ENCODE measurements at places on chromosomes 3 and 15. TPM values are rescaled to one million over a fixed set of nuclear protein-coding genes. Genes with fewer than 3 reads are reported as not detected.

GRCh38 chr3:171213178-171213577 is 186.7 kb upstream of the SLC2A2 start:
- H3K4me1 ChIP-seq, result no peaks in the 10 kb centered on the region
- H3K4me3 ChIP-seq, result no peak overlapping the region
- no peak for DNase-seq
- H3K27ac ChIP-seq, result no peak overlapping the region
- no peaks in the 10 kb centered on the region for H3K27me3 ChIP-seq

GRCh38 chr3:12957339-12957738 is 115.9 kb downstream of the IQSEC1 start:
- no peak overlapping the region for H3K4me3 ChIP-seq
- no peak for DNase-seq

The ABTB1 gene
- 20.1 TPM for total RNA-seq

The LOXL1 gene
- total RNA-seq, result 42.0 TPM

GRCh38 chr3:50737193-50737905 is 62.6 kb downstream of the DOCK3 start:
- no peak overlapping the region for H3K27ac ChIP-seq
- no peaks in the 10 kb centered on the region for H3K27me3 ChIP-seq
- H3K36me3 ChIP-seq, result no peaks in the 10 kb centered on the region
- no peaks in the 10 kb centered on the region for H3K4me1 ChIP-seq
- no peak for DNase-seq
- no peak overlapping the region for H3K4me3 ChIP-seq

- no peaks in the 10 kb centered on the region for H3K36me3 ChIP-seq
- DNase-seq, result no peak
- H3K4me1 ChIP-seq, result no peaks in the 10 kb centered on the region
- no peak overlapping the region for H3K27ac ChIP-seq
Observed at GRCh38 chr3:133115176-133115575, 77.0 kb downstream of the TMEM108 start.

- no peaks in the 10 kb centered on the region for H3K4me1 ChIP-seq
- H3K36me3 ChIP-seq, result no peaks in the 10 kb centered on the region
- peaks cover 2% of the 10 kb centered on the region for H3K27me3 ChIP-seq
- H3K4me3 ChIP-seq, result no peak overlapping the region
- DNase-seq, result no peak
Observed at GRCh38 chr15:28017423-28017924, 81.6 kb downstream of the OCA2 start.

The GOLGA6L7 gene
- not detected for total RNA-seq

The GOLGA6L10 gene
- total RNA-seq, result 0.29 TPM

The CORO2B gene
- total RNA-seq, result 18.2 TPM

DNA sequence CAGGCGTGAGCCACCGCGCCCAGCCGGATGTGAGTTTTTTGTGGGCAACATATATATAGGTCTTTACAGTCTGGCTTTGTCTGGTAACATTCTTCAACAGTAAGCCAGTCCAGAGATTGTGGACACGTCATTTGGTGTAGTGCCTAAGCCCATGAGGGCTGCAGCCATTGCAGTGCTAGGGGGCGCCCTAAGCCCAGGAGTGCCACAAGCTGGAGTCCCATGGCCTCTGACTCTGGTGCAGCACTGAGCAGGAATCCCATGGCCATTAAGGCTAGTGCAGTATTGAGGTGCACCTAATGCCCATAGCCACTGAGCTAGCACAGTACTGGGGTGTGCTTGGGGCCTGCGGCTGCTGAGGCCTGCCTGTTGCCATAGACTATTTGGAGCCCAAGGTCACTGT is 136.4 kb upstream of the NDN start:
- DNase-seq, result no peak
- no peak overlapping the region for H3K4me3 ChIP-seq
- no peaks in the 10 kb centered on the region for H3K4me1 ChIP-seq

The FAM43A gene
- 15.1 TPM for total RNA-seq

DNA sequence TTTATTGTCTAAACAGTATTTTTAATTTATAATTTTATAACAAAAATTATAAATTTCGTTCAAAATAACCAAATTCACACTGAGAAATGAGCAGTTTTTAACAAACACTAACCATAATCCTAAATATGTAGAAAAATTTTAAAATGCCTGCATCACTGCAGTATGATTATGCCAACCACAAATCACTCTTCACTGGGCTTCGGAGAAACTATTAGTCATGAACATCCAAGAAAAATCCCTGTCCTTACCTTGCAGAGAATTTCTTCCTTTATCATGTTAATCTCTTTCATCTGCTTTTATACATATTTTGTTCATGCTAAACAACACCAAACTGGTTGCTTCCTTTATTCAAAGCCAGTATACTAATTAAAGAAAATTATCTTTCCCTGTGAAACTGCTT is 511.0 kb upstream of the ALCAM start:
- DNase-seq, result no peak
- no peaks in the 10 kb centered on the region for H3K27me3 ChIP-seq
- H3K36me3 ChIP-seq, result no peaks in the 10 kb centered on the region
- H3K4me3 ChIP-seq, result no peak overlapping the region

DNA sequence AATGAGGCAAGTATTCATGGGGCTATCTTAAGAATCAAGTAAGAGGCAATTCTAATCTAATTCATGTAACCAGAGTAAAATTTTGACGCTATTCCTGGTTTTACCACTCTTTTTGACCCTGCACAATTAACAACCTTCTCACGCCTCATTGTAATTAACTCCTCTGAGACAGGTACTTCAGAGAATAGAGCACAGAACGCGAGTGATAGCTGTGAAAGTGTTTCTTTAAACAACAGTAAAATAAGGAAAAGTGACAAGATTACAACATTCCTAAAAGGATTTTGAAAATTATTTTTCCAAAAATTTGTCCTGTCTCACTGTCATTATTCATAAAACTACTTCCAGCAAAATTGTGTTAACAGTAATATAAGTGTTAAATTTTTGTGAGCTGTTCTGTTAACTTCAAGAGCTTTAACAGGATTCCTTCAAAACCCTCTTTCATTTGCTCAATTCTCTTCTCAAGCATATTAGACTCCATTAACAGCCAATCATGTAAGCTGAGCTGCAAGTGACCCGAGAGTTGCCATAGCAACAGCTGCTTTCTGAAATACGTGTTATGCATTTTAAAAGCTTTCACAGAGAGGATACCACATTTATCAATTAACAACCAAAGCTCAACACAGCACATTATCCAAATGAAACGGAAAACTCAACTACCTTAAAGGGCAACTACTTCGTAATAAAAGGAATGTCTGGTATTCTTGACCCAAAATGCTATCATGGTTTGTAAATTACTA is 93.1 kb downstream of the STAG1 start:
- no peaks in the 10 kb centered on the region for H3K4me1 ChIP-seq
- no peak for DNase-seq
- H3K36me3 ChIP-seq, result no peaks in the 10 kb centered on the region
- no peak overlapping the region for H3K27ac ChIP-seq
- H3K4me3 ChIP-seq, result no peak overlapping the region

GRCh38 chr3:177150970-177151627 is 46.2 kb downstream of the TBL1XR1 start:
- no peak overlapping the region for H3K27ac ChIP-seq
- no peak overlapping the region for H3K4me3 ChIP-seq
- no peak for DNase-seq
- no peaks in the 10 kb centered on the region for H3K4me1 ChIP-seq

GRCh38 chr15:91886878-91887277 is 33.4 kb downstream of the SLCO3A1 start:
- no peaks in the 10 kb centered on the region for H3K27me3 ChIP-seq
- no peak overlapping the region for H3K4me3 ChIP-seq
- DNase-seq, result no peak

- H3K27me3 ChIP-seq, result no peaks in the 10 kb centered on the region
- H3K36me3 ChIP-seq, result no peaks in the 10 kb centered on the region
- DNase-seq, result no peak
- no peak overlapping the region for H3K4me3 ChIP-seq
- no peaks in the 10 kb centered on the region for H3K4me1 ChIP-seq
Observed at GRCh38 chr3:46129588-46130272, 78.4 kb downstream of the CCR1 start.

DNA sequence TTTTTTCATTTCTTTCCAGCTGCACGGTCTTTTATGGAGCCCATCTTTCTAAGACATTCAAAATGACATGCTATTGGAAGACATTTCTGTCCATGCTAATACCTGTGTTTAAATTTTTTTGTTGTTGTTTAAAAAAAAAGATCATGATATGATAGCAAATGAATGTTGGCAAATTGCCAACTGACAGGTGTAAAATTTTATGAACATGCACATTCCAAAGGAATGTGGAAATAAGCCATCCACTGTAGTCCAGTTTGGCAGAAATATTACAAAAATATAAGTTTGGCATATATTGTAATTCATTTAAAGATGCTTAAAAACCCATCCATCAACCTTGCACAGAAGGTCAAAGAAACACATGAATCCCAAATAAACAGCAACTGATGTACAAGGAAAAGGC is 75.6 kb upstream of the WNT5A start:
- H3K4me1 ChIP-seq, result no peaks in the 10 kb centered on the region
- H3K27me3 ChIP-seq, result no peaks in the 10 kb centered on the region
- H3K4me3 ChIP-seq, result no peak overlapping the region
- no peaks in the 10 kb centered on the region for H3K36me3 ChIP-seq
- DNase-seq, result no peak

DNA sequence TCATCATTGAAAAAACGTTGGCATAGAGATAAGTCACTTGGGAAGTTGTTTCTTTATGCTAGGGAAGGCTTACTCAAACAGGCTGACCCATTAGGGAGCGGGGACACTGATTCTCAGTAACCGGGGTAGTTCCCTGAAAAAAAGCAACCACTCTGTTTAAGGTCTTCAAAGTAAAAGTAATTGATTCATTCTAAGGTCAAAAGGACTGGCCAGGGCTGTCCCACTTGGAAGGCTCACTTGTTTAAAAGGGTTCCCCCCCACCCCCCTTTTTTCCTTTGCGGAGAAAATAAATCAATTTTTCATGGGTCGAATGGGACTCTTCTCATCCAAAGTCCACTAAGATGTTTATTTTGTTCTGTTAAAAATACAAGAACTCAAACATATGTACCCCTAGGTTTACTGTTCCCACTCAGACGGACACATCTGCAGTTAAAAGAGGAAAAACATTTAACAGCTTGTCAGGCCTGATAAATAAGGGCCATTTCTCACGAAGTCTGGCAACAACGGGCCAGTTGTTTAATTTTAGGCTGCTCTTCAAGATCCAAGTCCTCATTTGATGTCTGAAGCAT is 53.0 kb downstream of the ARHGEF3 start:
- H3K4me1 ChIP-seq, result no peaks in the 10 kb centered on the region
- H3K4me3 ChIP-seq, result no peak overlapping the region
- peak overlapping the region; percentile 81 for H3K27ac ChIP-seq
- DNase-seq, result peak; percentile 22

DNA sequence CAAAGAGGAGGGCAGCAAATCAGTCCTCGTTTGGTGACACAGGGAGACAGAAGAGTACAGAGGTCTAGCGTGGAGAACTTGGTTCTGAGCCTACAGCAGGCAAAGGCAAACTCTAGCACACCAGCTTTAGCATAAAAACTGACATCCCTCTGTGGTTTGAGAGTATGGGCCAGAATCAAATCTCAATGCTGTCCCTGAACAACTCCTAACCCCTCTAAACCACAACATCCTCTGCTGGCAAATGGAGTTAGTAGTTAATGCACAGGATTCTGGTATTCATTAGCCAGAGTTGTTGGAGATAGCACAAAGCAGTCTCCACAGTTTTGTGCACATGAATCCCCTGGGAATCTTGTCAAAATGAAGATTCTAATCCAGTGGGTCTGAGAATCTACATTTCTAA is 315.8 kb downstream of the NTRK3 start:
- H3K4me3 ChIP-seq, result no peak overlapping the region
- no peak overlapping the region for H3K27ac ChIP-seq
- peaks cover 4% of the 10 kb centered on the region for H3K4me1 ChIP-seq
- no peaks in the 10 kb centered on the region for H3K36me3 ChIP-seq
- no peaks in the 10 kb centered on the region for H3K27me3 ChIP-seq

GRCh38 chr3:113649174-113649845 is 47.1 kb downstream of the USF3 start:
- H3K27ac ChIP-seq, result no peak overlapping the region
- H3K36me3 ChIP-seq, result no peaks in the 10 kb centered on the region
- DNase-seq, result no peak
- H3K4me3 ChIP-seq, result no peak overlapping the region
- no peaks in the 10 kb centered on the region for H3K27me3 ChIP-seq
- no peaks in the 10 kb centered on the region for H3K4me1 ChIP-seq

The STARD9 gene
- total RNA-seq, result 25.2 TPM

DNA sequence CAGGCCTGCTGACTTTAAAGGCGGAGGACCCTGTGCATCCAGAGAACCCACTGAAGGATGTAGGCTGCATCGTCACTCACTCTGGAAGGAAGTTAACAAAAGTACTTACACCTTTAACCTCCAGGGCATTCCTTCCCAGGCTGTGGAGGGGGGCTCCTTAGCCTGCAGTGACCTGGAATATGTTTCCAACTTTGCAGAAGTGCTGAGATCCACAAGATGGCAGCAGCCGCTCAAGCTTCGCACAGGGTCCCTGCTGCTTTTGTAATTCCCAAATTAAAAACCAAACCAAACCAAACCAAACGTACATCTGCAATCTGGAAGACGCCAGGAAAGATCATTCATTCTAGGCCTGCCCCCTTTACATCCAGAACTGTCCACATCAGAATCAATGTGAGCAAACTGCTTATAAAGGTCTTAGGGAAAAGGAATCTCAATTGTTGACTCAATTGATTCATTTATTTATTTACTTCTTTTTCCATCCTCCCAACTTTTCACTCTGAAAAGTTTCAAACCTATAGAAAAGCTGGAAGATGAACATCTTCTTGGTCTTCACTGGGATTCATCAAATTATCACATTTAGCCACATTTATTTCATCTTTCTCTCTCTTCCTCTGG is 70.5 kb upstream of the KLHL25 start:
- H3K4me3 ChIP-seq, result no peak overlapping the region
- DNase-seq, result peak; percentile 30
- no peaks in the 10 kb centered on the region for H3K36me3 ChIP-seq
- no peak overlapping the region for H3K27ac ChIP-seq
- H3K27me3 ChIP-seq, result no peaks in the 10 kb centered on the region

DNA sequence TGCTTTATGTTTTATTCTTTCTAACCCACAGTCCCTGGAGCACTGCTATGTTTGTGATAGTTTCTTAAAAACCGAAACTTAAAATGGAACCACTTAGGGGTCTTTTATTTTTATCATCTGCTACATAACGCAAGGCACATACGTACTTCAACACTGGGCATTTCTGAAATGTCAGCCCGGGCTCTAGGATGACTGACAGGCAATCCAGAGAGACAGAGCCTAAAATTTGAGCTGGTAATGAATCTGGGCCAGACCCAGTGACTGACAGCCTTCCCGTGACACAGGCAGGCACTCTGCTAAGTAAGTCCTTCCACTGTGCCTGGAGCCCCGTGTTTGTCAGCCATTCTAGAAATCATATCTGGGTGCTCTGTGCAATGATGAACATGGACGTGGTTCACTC is 84.6 kb downstream of the RYR3 start:
- DNase-seq, result no peak
- no peaks in the 10 kb centered on the region for H3K36me3 ChIP-seq
- no peaks in the 10 kb centered on the region for H3K4me1 ChIP-seq
- H3K27me3 ChIP-seq, result no peaks in the 10 kb centered on the region
- no peak overlapping the region for H3K4me3 ChIP-seq
- H3K27ac ChIP-seq, result no peak overlapping the region

The PPP1R14D gene
- not detected for total RNA-seq

The C3orf38 gene
- total RNA-seq, result 6.9 TPM

Measured in uterus (tissue), 4 donors.